Fibroblast of skin of right quadriceps (primary cell): ENCODE measurements at places on chromosomes 7 and 10.

GRCh38 chr10:122173766-122174435, 97.2 kb upstream of the BTBD16 start:
- no peak for DNase-seq

- peak; percentile 91 for DNase-seq
Measured at GRCh38 chr10:30433730-30434272, at the start of gene MAP3K8. Gene MAP3K8 (plus strand): TSS chr10:30434184. CDS start chr10:30438939, 4,755 bp downstream.

DNA sequence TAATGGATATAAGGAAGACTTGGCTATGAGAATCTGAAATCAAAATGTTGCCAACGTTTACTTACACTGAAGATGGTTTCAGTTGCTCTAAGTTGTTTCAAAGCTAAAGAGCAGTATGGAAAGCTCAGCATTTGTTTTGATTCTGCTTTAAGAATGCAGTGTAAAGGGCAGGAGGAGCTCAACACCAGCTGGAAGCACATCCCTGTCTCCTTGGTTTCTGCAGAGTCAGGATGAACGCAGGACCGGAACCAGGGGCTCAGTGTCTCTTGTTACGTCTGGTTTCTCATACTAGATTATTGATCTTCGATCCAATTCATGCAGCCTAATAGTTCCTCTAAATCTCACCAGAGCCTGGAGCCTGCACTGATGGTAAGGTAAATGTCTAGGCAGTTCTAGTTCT, 24.1 kb downstream of the ZRANB1 start:
- no peak for DNase-seq

- DNase-seq = peak; percentile 54
Measured at GRCh38 chr7:9507290-9507689, 1073.9 kb downstream of the NXPH1 start.

GRCh38 chr10:110324201-110324804, 19.6 kb upstream of the SMNDC1 start:
- DNase-seq = no peak

- DNase-seq = no peak
Measured at GRCh38 chr7:131431756-131432155, 104.1 kb downstream of the MKLN1 start.

- DNase-seq = no peak
Measured at GRCh38 chr7:7745966-7746365, 27.6 kb upstream of the RPA3 start.
